Suppressor macrophage (primary cell): ENCODE measurements at places on chromosomes 6 and 20.
A peak's percentile ranks its signal among the peaks of the same experiment; 100 is the strongest.

DNA sequence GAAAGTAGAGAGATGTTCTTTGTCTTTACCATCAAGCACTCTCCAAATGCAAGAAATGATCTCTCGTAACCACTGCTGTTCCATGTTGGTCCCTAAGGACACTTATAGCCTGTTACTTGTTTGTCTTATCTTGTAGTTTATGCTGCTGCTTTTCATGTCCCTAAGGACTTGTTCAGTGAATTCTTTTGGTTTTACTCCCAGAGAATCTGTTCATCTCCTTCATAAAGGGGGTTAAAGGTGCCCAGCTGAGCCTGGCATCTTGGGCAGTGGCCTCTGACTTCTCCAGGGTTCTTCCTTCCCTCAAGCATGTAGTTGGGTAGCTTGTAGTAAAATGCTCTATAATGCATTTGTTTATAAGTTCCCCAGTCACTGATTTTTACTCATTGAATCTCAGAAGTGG, 864 bp upstream of the PKIG start:
- DNase-seq, result no peak

DNA sequence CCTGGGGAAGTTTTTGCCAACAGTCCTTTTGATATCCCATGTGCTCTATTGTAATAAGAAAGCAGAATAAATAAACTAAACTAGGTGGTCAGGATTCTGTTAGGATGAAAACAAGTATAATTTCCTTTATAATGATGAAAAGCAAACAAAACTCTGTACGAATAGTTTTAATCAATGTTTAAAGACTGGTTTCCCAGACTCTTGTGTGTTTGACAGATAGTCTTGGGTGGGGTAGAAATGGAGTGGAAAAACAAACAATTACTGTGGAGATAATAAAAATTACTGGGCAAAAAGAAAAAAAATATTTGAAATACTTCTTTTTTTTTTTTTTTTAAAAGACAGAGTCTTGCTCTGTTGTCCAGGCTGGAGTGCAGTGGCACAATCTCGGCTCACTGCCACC, 152.1 kb upstream of the FLRT3 start:
- DNase-seq, result no peak

GRCh38 chr20:14785065-14785743, 447.8 kb upstream of the FLRT3 start:
- no peak for DNase-seq

DNA sequence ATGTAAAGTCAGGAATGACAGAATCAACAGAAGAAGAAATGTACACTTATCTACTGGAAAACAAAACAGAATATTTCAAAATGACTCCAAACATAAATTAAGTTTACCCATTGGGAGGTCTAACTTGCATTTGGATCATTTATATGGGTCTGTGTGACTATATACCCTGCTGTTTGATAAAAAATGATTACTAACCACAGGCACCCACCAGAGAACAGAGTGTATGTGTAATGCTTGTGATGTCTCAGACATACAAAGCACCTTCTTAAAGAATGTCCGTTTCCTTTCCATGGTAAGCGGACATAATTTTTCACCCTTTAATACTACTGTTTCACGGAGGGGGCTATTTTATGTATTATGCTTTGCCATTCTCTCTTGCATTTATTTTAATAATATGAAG, 19.2 kb downstream of the SIM1 start:
- DNase-seq, result no peak

GRCh38 chr6:47076422-47077344, 34.6 kb upstream of the ADGRF1 start:
- DNase-seq, result peak; percentile 74

DNA sequence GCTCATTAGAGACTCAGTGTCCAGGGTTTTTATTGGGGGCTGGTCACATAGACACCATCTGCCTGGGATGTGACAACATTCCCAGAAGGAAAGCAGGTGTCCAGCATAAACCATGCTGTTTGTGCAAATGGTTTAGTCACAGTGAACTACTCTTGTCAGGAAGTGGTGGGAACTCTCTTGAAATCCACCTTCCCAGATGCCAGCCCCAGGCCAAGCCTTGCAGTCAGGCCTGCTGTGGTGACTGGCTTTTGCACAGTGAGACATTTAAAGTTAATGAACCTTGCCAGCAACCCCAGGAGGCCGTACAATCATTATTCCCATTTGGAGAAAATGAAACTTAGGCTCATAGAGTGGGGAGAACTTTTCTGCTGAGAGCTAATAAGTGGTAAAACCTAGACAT, 242.5 kb upstream of the KCNG1 start:
- no peak for DNase-seq

- no peak for DNase-seq
Observed at GRCh38 chr20:32139947-32140346, 30.4 kb downstream of the TM9SF4 start.

DNA sequence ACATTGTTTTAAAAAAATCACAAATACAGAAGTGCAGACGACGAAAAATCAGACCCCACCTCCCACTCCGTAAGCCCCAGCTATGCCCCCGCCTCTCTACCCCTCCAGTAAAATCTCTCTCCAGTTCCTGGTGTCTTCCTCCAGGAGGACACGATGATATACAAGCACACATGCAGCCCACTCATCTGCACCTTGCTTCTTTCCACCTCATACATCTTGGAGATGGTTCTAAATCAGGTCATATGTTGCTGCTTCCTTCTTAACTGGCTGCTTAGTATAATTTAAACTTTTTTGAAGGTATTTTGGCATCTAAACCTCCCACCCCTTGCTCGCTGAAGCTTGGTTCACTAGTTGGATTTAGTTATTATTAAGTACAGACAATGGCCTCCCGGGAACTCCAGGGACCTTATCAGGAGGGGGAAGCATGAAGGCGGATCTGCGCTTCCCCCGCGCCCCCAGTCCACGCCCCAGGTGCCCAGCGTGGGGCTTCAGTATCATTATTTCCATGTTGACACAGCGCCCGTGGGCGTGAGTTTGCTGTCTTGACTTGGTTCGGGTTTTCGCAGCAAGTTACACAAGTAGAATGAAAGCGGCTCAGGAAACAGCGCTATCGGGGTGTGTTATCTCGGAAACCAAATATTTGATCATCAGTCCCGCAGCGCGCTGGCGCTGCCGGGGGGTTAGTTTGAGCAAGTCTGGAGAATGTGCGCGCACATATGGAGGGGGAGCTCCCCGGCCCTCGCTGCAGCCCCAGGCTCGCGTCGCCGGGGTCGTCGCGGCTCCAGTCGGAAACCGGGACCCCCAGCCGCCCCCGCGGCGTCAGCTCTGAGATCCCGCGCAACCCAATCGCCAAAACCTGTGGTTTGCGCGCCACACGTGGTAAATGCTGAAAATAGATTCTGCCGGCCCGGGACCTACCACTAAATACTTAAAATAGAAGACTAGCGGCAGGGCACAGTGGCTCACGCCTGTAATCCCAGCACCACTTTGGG, 2.3 kb downstream of the BMP7 start:
- DNase-seq, result peak; percentile 10

GRCh38 chr20:3156811-3157619, 2.6 kb downstream of the FASTKD5 start:
- DNase-seq, result peak; percentile 80

DNA sequence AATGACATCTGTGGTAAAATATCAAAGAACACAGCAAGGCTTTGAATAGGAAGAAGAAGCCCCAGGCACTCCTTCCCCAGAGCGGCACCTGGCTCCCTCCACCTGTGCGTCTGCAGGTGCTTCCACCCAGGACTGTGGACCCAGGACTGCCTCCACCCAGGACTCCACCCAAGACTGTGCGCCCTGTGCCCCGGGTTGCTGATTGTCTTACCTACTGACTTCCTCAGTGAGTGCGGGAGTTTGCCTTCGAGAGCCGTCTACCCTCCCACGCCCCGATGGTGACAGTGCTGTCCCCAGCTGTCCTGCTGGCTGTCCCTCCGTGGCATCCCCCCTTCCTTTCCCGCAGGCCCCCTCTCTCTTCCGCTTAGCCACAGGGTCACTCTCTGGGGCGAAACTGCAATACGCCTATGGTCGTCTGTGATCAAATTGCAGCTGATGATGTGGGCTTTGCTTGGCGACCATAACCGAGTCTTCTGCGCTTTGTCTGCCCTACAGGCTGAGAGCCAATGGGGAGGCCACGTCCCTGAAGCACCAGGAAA, 52.1 kb downstream of the IRF4 start:
- DNase-seq, result no peak

- DNase-seq, result no peak
Observed at GRCh38 chr6:47323321-47323720, 13.6 kb upstream of the TNFRSF21 start.

GRCh38 chr6:34465531-34466241, at the start of gene PACSIN1:
TSS of gene PACSIN1 (plus strand) at chr6:34466076. CDS start at chr6:34526306, 60,230 bp downstream.
- DNase-seq, result no peak

- no peak for DNase-seq
Observed at GRCh38 chr6:74807674-74808073, 398.2 kb downstream of the COL12A1 start.

GRCh38 chr6:108531332-108531731, 29.4 kb upstream of the FOXO3 start:
- DNase-seq, result no peak

DNA sequence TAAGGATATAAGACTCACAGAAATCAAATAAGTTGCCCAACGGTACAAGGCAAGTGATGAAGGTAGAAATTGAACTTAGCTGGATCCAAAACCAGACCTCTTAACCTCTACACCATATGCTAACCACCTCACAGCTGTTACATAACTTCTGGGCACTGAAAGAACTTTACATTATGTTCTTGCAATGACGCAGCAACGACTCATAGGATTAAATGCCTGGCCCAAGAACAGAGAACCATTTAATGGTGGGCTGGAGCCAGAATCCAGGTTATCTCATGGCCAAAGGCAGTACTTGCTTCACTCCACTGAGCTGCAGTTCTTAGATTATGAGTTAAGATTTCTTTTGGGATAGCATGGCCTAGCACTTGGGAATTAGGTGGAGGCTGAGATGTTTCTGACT, 4.4 kb downstream of the TRMT6 start:
- DNase-seq, result peak; percentile 25

DNA sequence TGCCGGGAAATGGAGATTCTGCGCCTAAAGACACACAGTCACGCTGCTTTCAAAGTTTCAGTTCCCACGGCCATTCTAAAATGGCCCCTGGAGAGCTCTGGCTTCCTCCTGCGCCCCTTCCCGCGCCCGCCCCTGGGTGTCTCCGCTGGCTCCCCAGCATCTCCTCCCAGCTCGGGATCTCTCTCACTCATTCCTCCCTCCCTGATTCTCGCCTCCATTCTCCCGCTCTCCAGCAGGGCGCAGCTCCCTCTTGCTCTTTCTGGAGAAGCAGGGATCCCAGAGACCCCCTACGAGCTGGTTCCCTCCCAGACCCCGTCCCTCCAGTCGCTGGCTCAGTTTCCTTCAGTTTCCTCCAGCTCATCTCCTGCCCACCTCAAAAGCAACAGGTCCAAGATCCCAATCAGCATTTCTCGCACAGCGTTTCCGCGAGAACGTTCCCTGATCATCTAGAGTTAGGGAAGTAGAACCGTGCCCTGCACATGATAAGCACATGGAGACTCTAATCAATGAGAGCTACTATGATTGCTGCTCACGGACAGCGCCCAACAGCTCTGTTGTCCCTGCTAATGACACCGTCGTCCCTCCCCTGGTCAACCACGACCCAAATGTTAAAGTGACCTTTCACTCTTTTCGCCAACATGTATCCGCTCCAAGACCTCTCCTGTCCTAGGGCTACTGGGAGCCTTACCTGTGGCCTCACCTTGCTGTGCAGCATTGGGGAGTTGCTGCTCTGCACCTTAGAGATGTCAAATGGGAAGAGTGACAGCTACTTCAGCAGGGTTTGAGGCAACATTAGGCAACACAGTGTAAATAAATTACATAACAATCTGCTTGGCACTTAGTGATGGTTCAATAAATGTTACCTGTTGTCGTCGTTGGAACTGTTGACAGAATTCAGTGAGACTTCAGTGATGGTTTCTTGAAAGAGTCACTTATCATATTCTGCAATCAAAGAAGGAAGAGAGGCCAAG, 218.5 kb upstream of the QKI start:
- no peak for DNase-seq

GRCh38 chr20:13348311-13349234, 127.5 kb downstream of the ISM1 start:
- no peak for DNase-seq

DNA sequence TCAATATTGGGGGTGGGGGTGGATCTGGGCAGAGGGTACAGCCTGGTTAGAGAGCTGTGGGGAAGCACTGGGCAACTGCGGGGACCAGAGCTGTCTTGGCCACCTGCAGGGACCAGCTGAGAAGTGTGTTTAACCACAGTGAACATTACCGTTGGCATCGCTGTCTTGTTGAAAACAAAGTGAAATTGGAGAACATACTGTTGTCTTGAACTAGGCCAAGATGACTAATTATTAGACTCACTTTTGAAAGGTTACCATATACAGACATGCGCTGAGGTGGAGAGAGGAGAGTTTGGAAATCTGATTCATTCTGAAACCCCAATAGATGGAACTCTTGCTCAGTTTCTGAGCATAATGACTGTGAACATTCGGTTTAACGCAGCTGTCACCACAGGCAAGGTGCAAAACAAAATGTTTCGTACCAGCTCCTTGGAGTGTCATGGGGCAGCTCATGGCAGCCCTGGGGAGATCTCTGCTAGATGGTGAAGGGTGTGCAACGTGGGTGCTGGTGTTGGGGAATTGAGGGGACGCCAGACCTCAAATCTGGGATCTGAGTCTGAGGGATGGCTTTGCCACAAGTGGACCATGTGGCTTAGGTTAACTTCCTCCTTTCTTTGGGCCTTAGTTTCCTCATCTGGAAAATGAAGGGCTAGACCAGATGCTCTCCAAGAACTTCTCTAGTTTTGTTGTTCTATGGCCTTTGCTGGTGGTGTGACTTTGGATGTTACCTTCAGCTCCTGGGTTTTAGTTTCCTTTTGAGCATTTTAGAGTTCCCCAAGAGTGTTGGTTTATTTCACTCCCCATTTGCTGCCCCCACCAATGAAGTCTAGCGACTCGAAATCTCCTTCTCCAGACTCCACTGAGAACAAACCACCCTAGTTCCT, 24.6 kb upstream of the GTSF1L start:
- peak; percentile 26 for DNase-seq

DNA sequence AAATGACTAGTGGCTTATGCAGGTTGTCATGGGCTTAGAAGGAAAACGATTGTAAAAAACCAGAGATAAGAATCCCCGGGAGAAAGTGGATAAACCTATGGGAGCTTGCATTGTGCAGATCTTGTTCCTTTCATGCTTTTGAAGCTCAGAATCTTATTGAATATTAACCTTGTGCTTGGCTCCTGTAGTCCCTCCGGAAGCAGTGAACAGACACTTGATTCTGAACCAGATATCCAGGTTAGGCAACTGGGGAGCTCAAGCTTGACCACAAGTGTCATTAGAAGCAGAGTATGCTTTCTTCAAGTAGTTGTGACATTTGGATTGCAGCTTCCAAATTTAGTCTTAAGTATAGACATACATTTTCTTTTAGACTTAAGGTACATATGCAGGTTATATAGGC, 212.6 kb upstream of the MOCS1 start:
- no peak for DNase-seq

- peak; percentile 66 for DNase-seq
Observed at GRCh38 chr6:166348305-166348949, 6.1 kb upstream of the SFT2D1 start.

GRCh38 chr20:57244221-57244585, 22.2 kb downstream of the BMP7 start:
- DNase-seq, result peak; percentile 22

DNA sequence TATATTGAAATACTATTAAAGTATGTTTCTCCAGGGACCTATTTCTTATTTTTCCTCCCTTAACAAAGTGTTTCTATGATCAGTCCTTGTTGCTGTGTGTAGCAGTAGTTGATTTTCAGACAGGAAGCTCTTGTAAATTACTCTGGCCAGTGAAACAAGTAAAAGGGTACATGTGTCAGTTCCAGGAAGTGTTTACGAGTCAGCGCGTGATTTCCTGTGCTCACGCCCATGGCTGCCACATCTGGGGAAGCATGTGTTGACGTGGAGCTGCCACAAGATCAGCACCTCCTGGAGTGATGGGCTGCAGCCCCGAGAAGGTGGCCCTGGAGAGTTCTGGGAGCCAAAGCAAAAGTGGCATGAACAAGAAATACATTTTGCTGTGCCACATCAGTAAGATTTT, 38.6 kb upstream of the GGTLC1 start:
- peak; percentile 75 for DNase-seq
